ENCODE measurements at places on chromosomes 1 and 21. TPM values are rescaled to one million over a fixed set of nuclear protein-coding genes. Genes with fewer than 3 reads are reported as not detected.

Gene LHX8
- total RNA-seq: not detected

DNA sequence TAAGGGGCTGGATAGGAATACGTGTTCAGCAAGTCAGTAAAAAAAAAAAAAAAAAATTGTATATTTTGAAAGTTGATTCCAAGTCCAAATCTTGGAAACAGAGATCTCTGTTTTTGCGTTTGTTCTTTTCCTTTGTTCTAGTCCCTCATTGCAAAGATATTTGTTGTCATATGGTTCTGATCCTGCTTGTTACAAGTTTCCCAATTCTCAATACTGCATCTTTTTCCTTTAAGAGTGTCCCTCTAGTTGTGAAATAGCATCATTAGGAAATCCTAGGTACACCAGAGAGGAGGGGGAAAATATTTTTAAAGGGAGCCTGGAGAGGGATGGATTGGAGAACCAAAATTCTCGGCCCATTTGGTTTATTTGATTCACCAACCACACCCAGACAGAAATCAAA, 152.2 kb upstream of the C1orf105 start:
- no peak for DNase-seq

DNA sequence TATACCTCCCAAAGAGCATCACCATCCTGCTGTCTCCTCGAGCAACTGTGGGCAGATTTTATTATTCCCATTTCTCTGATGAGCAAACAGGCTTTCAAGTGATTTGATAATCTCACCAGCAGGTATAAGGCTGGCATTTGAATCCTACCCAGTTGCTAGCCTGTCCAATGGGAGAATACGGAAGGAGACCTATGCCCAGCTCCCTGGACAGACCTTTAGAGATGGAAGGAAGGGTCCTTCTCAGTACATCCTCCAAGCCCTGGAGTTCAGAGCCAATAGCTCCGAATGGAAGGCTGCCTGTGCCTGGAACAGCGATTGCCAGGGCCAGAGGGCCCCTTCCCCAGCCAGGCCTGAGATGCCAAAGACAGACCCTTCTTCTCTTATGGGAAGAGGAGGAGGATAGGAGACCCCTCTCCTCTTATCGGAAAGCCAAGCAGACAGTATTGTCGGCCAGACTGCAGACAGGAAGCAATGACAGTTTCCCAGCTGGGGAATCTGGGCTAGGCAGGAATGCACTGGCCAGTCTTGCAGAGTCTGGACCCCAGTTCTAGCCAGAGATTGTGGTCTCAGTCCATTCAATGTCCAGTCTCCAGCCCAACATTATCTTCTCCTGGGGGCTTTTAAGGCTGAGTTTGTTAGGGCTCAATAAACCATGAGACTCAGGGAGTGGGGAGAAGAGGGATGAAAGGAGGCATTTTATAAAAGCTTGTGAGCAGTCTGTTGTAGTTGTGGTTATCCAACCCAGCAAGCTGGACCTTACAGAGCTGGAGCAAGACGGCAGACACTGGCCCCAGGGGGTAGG, 2.0 kb downstream of the IFFO2 start:
- peak; percentile 18 for DNase-seq

- no peak for DNase-seq
Measured at GRCh38 chr1:26790551-26790953, 2.8 kb downstream of the PIGV start.

DNA sequence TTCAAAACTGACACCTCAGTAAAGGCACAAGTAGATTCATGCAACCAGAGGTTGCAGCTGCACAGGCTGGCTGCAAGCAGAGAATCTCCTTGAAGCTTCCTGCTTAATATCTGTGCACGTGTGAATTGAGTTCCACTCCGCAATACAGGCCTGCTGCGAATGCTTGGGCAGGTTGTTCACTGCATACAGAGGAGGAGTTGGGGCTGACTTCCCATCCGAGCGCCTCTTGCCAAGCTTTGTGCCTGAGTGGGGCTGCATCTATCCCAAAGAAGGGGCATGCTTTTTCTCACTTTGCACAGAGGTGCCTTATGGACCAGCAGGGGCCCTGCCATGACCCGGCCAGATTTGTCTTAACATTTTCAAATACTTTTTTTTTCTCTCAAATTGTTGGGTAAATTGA, 17.9 kb upstream of the PADI1 start:
- DNase-seq: no peak

GRCh38 chr1:198681831-198682759, 43.3 kb downstream of the PTPRC start:
- peak; percentile 96 for DNase-seq

Gene SPRR2E
- not detected for total RNA-seq

DNA sequence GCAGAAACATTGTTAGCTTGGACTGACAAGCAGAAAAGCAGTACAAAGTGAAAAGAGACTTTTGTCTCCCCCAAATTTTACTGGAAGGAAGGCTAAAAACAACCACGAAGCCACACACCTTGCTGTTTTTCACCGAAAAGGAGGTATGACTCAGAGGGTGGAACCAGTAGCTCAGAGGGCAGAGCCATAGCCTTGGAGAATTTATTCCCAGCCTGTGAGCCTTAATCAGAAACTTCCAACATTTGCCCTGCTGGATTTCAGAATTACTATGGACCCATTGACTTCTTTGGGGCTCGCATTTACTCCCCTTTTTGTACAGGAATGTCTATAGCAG, 32.0 kb downstream of the RPS6KC1 start:
- DNase-seq: peak; percentile 13

Gene CELA3B
- not detected for total RNA-seq

DNA sequence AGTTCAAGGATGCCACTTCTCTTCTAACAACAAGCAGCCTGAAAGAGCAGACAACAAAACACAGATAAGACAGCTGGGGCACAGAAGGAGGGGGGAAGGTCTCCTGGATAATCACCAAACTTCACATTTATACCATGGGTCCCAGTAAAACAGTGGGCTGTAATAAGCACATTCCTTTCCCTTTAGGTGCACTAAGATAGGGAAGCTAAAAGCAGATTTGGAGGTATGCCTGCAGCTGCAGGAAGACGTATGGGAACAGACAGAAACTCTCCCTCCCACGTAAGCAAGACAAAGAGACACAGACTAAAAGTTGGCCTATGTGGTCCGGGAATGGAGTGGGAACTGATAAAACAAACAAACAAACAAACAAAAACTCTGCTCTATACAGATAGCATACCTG, 612.1 kb downstream of the MRPL39 start:
- DNase-seq: no peak

DNA sequence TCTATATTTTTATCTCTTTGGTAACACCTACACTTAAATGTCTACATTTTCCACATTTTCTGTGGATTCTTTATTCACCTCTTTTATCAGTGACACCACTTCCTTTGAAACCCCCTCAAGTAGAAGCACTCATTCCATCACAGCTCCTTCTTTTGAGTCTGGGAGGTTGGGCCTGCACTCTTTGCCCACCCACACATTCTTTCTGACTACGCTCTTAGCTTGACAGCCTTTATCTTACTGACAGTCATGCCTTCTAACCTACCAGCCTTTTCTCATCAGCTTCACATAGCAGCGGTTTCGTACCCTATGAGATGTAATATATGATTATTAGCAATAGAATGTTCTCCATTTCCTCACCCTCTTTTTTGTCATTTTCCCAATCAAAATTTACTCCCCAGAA, 151.9 kb downstream of the TNFSF18 start:
- DNase-seq: no peak

GRCh38 chr1:33429856-33430691, 821 bp downstream of the PHC2 start:
- DNase-seq: no peak

- no peak for DNase-seq
Measured at GRCh38 chr1:224328644-224329043, 1.3 kb downstream of the NVL start.

Gene ATP1A2
- not detected for total RNA-seq
